ENCODE measurements at places on chromosomes 4 and X. TPM values are rescaled to one million over a fixed set of nuclear protein-coding genes. Genes with fewer than 3 reads are reported as not detected.

AKAP14 gene
- total RNA-seq, result not detected

KLKB1 gene
- 0.83 TPM for total RNA-seq

CDX4 gene
- total RNA-seq, result not detected

FMR1NB gene
- total RNA-seq, result not detected

LYAR gene
- 12.2 TPM for total RNA-seq

NOA1 gene
- total RNA-seq, result 20.5 TPM

RHOH gene
- total RNA-seq, result 2.5 TPM

CT83 gene
- total RNA-seq, result not detected

ADH1A gene
- 0.58 TPM for total RNA-seq

USP26 gene
- not detected for total RNA-seq

LNX1 gene
- 9.0 TPM for total RNA-seq

PRR27 gene
- total RNA-seq, result not detected

COX7B gene
- total RNA-seq, result 247 TPM

CXCL9 gene
- 0.11 TPM for total RNA-seq

PACRGL gene
- 28.2 TPM for total RNA-seq

TMEM144 gene
- 1.3 TPM for total RNA-seq

TMEM154 gene
- total RNA-seq, result 2.9 TPM

ZMAT1 gene
- 4.5 TPM for total RNA-seq

TLR2 gene
- 39.8 TPM for total RNA-seq

TLR1 gene
- 14.9 TPM for total RNA-seq

TRAPPC2 gene
- total RNA-seq, result 16.3 TPM

FAM184B gene
- not detected for total RNA-seq

HTN1 gene
- not detected for total RNA-seq

UGT2A2 gene
- total RNA-seq, result not detected

DUX4 gene
- not detected for total RNA-seq

ANK2 gene
- total RNA-seq, result 88.0 TPM

REELD1 gene
- total RNA-seq, result 0.33 TPM

CT55 gene
- total RNA-seq, result not detected

TCEAL9 gene
- total RNA-seq, result 57.4 TPM

P2RY4 gene
- total RNA-seq, result 1.2 TPM

HS6ST2 gene
- 0.29 TPM for total RNA-seq

CT45A8 gene
- not detected for total RNA-seq

CSAG2 gene
- total RNA-seq, result not detected

PLAC8 gene
- total RNA-seq, result 2.5 TPM

ETDA gene
- not detected for total RNA-seq

Measured in esophagus muscularis mucosa (tissue), 4 donors.